ENCODE measurements at places on chromosomes 2 and 18. TPM values are rescaled to one million over a fixed set of nuclear protein-coding genes. Genes with fewer than 3 reads are reported as not detected.

The IL36G gene
- not detected for total RNA-seq

The SOX11 gene
- total RNA-seq, result 17.1 TPM

The PCARE gene
- not detected for total RNA-seq

The LINC00305 gene
- not detected for total RNA-seq

The CPLX4 gene
- not detected for total RNA-seq

The NDC80 gene
- 35.1 TPM for total RNA-seq

GRCh38 chr2:8222979-8223694, 458.7 kb upstream of the ID2 start:
- DNase-seq, result no peak

DNA sequence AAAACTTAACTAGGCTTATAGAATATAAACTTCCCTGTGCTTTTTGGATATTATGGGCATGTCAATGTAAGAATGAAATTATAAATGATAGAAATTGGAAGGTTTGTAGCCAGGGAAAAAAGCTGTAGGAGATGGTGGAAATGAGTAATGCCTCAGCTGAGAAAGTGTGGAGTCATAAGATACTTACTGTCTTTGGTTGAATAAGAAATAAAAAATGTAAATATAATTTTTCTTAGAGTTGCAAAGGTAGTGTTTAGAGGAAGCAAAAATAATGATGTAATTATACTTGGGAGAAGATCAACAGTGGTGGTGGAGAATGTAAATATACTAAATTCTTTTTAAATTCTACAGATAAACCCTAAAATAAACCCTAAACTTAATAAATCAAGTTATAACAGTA, 26.2 kb upstream of the RND3 start:
- no peak for DNase-seq

DNA sequence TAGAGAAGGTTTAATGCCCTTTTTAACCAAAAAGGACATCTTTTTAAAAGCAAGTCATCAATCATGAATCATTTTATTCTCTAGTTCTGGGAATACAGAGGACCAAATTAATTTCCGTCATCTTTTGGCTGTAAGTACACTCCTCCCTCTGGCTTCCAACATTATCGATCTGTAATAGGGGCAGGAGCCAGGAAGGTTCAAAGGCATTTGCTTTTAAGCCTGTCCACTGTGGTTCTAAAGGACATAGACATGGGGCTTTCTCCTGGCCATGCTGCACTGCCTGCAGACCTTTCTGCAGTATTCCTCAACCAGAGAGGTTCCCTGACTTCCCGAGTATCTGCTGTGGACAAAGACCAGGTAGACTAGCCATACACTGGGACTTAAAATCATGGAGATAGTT, 170.5 kb downstream of the MYO5B start:
- DNase-seq, result no peak

GRCh38 chr2:222423186-222423585, 1.2 kb upstream of the SGPP2 start:
- DNase-seq, result no peak

DNA sequence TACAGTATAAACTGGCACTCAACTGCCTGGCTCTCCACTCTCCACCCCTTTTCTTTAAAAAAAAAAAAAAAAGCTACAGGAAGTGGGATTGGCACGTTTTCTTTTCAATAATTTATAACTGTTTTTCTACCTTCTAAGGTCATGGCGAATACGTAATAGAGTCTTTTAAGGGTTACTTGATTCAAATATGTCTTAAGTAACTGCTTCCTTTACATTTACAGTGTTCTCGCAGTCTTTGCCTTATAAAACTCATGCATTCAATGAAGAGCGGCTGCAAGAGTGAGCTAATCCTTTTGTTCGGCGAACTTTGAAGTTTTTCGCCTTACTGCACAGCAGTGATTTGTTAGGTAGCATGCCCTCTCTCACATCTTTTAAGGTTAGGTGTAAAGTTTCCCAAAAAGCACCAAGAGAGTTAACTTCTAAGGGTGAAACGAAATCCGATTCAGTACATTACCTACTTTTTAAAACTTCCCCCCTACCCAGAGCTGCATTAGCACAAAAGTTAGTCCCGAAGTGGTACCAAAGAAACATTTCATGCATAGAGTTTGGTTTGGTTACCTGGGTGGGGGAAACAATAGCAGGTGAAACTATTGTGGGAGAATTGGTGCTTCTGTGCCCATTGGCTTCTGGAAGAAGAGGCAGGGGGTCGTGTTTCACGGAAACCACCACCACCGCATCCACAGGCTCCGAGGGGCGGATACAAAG, 2.0 kb downstream of the KCTD1 start:
- no peak for DNase-seq

DNA sequence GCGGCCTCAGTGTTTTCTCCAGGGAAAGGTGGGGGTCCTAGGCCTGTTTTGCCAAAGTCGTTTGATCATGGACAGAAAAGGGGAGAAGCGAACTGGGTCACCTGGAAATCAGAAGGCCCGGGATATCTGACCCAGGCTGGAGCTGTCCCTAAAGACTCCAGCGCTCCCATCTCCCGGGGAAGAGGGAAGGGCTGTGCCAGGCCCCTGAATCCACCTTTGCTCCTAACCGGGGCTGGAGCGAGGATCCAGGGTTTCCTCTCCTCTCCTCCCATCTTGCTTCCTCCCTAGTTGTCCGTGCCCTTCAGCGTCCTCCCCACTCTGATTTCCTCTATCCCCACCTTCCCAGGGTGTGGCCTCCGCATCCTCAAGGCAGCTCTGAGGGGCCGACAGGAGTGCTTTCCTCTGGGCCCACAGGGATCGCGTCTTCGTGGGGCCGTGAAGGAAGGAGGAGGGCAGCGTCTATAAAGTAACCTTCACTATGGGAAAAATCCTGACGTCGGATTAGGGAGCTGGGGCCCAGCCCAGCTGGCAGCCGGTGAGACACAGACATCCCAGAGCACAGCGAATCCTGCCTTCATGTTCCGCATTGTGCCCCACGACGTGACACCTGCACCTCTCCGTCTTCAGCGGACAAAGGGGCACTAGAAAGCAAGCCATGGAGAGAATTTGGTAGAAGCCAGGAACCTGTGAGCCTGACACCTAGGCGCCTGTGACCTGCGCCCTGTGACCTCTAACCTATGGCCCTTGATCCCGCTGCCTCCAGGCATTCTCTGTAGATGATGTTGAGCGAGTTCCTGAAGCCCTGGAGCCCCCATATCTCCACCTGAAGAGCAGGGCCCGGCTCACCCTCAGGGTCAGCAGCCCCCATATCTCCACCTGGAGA, 212.7 kb upstream of the SALL3 start:
- DNase-seq, result no peak

GRCh38 chr2:134008837-134009236, 245.0 kb upstream of the MGAT5 start:
- no peak for DNase-seq

- no peak for DNase-seq
These were observed 31.3 kb downstream of the POU3F3 start for GRCh38 chr2:104885119-104885782.

- DNase-seq, result no peak
These were observed 18.8 kb upstream of the HAAO start for GRCh38 chr2:42810971-42811811.

DNA sequence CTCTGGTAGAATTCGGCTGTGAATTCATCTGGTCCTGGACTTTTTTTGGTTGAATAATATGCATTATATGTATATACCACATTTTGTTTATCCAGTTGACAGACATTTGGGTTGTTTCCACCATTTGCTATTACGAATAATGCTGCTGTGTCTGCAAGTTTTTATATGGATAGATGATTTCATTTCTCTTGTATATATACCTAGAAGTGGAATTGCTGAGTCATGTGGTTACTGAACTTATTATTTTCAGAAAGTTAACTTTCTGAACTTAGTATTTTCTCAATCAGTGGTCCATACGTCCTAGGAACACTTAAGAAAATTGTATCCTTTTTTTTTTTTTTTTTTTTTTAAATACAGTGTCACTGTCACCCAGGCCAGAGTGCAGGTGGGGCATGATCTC, 63.3 kb downstream of the RIF1 start:
- DNase-seq, result no peak

DNA sequence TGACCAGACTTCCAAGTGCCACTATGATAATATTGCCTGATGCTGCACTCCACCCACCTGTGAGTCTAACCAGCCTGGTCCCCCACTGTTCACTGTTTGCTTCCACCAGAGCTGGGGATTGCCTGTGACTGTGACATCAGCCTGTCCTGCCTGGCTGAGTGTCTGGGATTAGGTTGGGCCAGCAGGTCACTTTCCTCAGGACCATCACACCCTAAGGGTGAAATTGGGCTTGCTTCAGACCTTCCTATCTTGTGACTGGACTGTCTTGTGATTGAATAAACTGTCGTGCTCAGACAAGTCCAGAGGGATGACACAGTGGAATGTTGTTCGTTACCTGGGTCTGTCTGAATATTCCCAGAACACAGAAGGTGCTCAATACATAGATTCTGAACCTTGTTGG, 87.4 kb upstream of the HK2 start:
- DNase-seq, result no peak

GRCh38 chr18:8978394-8978793, 124.1 kb upstream of the NDUFV2 start:
- DNase-seq, result no peak

GRCh38 chr18:23495723-23496440, 7.4 kb upstream of the RMC1 start:
- no peak for DNase-seq

GRCh38 chr2:48677450-48677849, 59.8 kb downstream of the GTF2A1L start:
- DNase-seq, result no peak

GRCh38 chr18:11046140-11046539, 103.2 kb downstream of the PIEZO2 start:
- DNase-seq, result no peak

DNA sequence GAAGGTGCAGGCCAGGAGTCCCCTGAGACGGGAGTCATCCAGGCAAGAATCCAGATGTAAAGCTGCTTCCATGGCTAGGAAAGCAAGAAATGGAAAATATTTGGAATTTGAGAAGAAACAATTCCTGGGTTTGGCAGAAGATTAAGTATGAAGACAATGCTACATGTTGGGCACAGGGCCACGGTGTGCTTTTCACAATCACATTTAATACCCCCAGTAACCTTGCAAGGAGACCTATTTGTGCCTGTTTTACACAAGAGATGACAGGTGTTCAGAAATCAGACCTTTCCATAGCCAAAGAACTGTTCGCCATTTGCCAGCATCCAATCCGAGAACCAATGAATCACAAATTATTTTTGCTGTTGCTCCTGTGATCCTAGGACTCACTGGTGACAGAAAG, 50.5 kb downstream of the KCTD1 start:
- DNase-seq, result no peak

GRCh38 chr2:180075870-180076269, 68.8 kb upstream of the CWC22 start:
- DNase-seq, result no peak

All from epithelial cell of proximal tubule (primary cell).